ENCODE measurements at places on chromosomes 5 and 9. TPM values are rescaled to one million over a fixed set of nuclear protein-coding genes. Genes with fewer than 3 reads are reported as not detected.

Gene FOXD4L6
- total RNA-seq: not detected

DNA sequence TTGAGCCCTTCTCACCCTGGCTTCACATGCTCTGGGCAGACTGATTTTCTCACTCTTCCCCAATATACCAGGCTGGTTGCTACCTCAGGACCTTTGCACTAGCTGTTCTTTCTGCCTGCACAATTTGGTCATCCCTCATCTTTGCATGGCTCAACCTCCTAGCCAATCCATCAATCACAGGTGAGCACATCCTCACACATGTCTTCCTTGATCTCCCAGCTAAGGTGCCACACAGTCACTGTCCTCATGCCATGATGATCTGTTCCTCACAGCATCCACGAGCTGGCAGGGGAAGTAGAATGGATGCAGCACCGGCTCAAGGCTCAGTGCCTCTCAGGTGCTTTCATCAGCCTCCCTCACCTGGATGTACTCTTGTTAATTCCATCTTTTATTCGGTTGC is 30.6 kb upstream of the S1PR3 start:
- no peak for DNase-seq

Gene MARVELD2
- total RNA-seq: 2.3 TPM

- no peak for DNase-seq
Observed at GRCh38 chr5:143023411-143024096, 253.4 kb downstream of the ARHGAP26 start.

DNA sequence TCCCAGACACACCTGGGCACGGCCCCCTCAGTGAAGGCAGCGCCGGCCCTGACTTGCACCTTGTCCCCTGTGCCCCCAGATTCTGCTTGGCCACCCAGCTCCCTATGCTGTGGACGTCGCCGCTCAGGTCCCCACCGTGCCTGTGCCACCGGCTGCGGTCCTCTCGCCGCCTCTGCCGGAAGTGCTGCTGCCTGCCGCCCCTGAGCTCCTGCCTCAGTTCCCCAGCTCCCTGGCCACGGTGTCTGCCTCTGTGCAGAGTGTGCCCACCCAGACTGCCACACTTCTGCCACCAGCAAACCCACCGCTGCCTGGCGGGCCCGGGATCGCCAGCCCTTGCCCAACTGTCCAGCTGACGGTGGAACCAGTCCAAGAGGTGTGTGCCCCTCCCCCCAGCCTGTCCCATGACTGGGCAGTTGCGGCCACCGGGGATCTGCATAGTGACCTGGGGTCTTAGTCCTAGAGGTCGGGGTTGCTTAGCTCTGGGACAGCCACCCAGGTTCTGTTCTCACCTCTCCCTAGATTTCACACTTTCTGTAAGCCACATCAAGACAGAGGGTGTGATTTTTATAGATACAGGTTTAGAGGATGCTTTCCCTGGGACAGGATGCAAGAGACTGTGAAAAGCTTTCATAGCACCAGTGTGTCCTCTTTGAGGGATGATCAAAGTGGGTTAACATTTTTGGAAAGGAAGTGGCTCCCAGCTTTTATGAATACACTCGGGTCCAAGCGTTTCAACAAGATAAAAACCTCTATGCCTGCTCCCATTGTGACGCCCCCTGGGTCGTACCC is 78.0 kb downstream of the WNK2 start:
- peak; percentile 55 for DNase-seq

DNA sequence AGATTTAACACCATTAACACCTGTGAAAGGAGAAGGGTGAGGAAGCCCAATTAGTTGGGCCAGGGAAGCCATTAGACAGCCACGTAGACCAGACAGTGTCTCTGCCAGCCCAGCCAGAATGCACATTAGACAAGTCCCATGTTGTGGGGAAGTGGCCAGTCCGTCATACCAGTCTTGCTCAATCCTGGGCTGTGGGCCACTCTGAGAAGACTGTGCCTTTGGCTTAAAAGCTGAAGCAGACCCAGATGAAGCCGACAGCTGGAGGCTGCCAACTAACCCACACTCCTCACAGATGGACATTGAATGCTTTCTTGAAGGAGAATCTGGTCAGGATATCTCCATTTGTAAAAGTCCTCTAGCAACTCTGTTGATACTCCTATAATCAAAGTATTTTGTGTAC is 128.5 kb downstream of the CHSY3 start:
- DNase-seq: peak; percentile 65

Gene NPR3
- 51.0 TPM for total RNA-seq

- peak; percentile 64 for DNase-seq
Observed at GRCh38 chr9:104927216-104927911, 591 bp downstream of the ABCA1 start.

Gene SEMA5A
- 14.1 TPM for total RNA-seq

DNA sequence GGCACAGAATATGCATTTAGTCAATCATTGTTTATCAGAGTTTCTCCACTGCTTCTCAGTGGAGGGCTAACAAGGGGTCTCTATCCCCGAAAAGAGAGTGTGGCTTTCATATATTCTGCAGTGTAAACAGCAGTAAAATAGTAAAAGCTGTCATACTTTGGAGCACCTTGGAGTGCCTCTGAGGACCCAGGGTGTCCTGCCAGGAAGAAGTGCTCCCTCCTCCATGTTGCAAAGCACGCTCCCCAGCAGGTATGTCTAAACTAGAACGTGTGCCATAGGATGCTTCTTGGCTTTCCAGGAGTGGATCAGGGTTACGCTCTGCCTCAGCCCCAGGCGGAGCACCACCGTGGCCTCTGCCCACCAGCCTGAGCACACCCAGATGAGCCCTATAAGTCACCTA is 8.5 kb upstream of the TJP2 start:
- no peak for DNase-seq

GRCh38 chr9:136359774-136360718 is 3.5 kb downstream of the DNLZ start:
- no peak for DNase-seq

- DNase-seq: no peak
Observed at GRCh38 chr9:99118782-99119466, 14.0 kb downstream of the TGFBR1 start.

Gene LCN10
- 8.8 TPM for total RNA-seq

- DNase-seq: no peak
Observed at GRCh38 chr9:116809656-116810055, 122.6 kb downstream of the TRIM32 start.

DNA sequence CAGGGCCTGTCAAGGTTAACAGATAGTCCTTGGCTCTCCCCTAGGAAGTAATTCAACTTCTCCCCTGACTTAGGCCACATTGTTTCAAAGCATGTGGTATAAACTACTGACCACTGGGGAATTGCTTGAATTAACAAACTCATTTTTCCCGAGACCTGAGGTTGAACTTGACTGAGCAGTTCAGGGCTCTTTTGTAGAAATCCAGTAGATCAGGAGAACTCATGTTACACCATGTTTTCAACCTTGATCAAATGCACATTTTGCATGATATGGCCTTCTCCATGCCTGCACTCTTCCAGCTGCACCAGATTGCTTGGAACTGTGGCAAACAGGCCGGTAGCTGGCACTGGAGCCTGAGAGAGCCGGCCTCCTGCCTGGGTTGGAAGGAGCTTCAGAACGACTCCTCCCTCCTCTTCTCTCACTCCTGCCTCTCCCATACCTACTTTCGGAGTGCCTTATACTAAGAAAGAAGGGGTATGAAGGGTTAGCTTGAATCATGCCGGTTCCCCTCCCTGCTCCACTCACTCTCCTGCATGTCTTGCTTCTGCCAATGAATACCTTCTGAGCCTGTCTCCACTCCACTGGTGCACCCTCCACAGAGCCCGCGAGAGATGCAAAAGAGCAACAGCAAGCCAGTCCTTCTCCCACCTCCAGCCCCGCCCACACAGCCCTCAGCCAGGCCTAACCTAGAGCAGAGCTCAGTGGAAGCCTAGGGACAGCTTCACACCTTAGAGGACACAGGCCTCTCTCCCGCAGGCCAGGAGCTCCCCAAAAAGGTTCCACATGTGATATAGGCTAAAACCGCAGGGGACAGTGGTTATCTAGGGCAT is 159.4 kb downstream of the MACROH2A1 start:
- DNase-seq: peak; percentile 42

GRCh38 chr5:73682176-73682575 is 56.2 kb downstream of the ARHGEF28 start:
- DNase-seq: no peak

DNA sequence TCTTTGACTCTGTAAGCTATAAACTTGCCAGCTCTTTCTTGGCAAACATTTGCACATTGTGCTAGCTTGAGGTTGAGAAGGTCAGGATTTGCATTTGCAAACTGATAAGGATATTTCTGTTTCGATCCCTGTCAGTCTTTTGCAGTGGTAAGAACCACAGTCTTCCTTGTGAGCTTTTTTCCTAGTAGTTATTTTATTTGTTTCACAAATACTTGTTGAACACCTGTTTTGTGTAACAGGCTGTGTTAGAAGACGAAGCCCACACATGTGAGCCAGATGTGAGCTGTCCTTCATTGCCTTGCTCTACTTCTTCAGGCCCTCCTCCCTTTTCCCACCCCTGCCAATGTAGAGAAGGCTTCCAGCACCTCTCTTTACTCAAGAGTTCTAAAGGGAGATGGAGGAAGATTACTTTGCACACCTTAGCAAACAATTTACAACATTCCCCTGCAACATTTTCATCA is 327.0 kb upstream of the KLF4 start:
- DNase-seq: no peak

DNA sequence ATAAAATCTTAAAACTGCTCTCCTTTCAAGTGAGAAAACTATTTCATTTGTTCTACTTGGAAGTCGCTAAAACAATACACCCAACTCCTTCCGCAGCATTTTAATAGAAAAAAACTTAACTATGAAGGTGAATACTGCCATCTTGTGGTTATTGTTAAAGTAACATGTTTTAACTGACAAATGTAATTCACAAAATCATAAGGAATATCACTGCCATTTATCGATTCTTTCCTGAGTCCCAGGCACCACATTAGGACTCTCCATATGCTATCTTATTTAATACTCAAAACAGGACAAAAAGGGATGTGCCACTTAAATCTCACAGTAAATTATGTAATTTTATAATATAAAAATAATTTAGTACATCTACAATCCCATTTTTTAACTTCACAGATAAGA is 130.5 kb upstream of the ITGA1 start:
- no peak for DNase-seq

DNA sequence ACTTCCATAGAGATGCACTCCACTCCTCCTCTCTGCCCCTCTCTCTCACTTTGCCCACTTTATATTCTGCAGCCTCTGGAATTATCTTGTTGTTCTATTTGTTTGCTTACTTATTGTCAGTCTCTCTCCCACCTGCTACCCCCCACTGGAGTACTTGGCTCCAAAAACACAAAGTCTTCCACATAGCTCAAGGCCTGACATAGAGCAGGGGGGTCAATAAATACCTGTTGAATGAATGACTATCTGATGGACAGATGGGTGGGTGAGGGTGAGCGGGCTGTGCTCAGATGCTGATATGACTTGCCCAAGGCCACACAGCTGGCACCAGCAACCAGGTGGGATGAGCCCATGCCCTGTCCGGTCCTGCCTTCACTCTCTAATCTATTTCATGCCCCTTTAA is 13.4 kb upstream of the UNC5A start:
- no peak for DNase-seq

GRCh38 chr5:2699686-2700085 is 51.8 kb downstream of the IRX2 start:
- no peak for DNase-seq

- DNase-seq: no peak
Observed at GRCh38 chr9:77830618-77831285, 182.6 kb upstream of the GNA14 start.

- no peak for DNase-seq
Observed at GRCh38 chr9:137198902-137199283, 1.6 kb downstream of the TPRN start.

- no peak for DNase-seq
Observed at GRCh38 chr9:79352322-79352721, 219.4 kb upstream of the TLE4 start.

Gene PLEKHG4B
- 0.08 TPM for total RNA-seq

- no peak for DNase-seq
Observed at GRCh38 chr5:168266016-168266415, 25.4 kb upstream of the WWC1 start.

GRCh38 chr9:96609732-96610131 is 9.9 kb downstream of the CDC14B start:
- DNase-seq: no peak

Gene ZDHHC11
- total RNA-seq: 10.8 TPM

DNA sequence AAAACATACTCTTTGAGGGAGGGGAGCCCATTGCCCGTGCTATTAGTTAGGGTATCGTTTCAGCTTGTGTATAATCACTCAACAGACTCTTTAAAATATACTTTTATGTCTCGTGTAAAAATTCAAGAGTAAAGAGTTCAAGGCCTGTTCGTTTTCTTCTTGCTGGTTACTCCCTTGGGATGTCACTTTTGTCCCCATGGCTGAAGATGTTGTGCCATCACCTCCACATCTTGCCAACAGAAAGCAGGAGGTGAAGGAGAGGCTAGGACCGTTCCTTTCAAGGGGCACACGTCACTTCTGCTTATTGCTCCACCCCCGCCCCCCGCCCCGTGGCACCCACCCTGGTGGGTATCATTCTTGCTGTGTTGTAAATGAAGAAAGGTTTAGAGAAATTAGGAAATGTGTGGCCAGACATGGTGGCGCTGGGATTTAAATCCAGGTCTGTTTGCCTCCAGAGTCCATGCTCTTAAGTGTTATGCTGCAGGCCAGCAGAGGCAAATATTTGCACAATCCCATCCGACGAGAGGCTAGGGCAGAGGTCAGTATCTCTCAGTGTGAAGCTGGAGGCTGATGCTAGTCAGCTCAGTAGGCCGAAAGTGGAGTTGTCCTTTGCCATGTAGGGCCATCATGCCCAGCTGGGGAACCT is 3.0 kb downstream of the MLANA start:
- no peak for DNase-seq

- DNase-seq: no peak
Observed at GRCh38 chr5:32612134-32612888, 27.0 kb downstream of the SUB1 start.

- DNase-seq: no peak
Observed at GRCh38 chr9:4086119-4087090, 213.5 kb downstream of the GLIS3 start.

DNA sequence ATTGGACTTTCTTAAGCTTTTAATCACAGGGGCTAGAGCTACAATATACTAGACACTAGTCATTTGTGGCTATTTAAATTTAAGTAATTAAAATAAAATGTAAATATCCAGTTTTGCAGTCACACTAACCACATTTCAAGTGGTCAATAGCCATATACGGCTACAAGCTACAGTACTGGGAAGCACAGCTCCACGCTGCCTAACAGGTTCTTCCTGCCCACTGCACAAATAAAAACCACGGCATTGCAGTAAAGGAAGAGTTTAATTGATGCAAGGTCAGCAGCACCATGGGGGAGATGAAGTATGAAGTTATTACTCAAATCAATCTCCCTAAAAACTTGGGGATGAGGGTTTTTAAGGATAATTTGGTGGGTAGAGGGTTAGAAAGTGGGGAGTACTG is 134.1 kb downstream of the LURAP1L start:
- DNase-seq: no peak

Gene PDE6A
- total RNA-seq: not detected

Gene ADAMTSL1
- 3.4 TPM for total RNA-seq

- DNase-seq: no peak
Observed at GRCh38 chr5:125683669-125684068, 739.5 kb upstream of the GRAMD2B start.

DNA sequence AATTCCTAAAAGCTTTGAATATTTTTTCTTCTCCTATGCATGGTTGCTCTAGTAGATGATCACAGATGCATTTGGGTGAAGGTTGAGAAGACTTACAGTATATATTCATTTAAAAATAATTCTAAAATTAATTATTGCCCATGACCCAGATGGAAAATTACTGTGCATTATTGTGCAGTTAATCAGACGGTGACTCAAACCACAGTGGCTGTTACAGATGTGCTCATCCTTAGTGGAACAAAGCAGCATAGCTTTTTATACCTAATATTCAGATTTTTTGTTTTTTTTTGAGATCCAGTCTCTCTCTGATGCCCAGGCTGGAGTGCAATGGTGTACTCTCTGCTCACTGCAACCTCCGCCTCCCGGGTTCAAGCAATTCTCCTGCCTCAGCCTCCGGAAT is 10.7 kb downstream of the OR2V1 start:
- DNase-seq: no peak

Data from right atrium auricular region (tissue), 2 donors.